ENCODE measurements at places on chromosomes 5 and 9.

DNA sequence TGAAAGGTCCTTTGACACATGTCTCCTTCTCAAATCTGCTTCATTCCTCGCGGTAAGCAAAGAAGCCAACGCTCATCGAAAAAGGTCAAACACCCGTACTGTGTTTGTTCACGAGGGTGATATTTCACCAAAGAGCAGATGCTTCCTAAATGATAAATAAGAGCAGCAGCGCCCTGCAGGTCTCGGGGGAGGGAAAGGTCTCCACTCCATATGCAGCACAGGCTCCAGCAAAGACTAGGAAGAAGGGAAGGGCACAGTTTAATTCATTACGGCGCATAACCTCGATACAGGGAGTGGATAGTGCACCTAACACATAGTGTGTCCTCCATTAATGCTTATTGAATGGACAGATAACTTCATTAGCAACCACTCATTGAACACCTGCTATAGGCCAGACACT is 593.3 kb downstream of the CDK5RAP2 start:
- no peak for DNase-seq

DNA sequence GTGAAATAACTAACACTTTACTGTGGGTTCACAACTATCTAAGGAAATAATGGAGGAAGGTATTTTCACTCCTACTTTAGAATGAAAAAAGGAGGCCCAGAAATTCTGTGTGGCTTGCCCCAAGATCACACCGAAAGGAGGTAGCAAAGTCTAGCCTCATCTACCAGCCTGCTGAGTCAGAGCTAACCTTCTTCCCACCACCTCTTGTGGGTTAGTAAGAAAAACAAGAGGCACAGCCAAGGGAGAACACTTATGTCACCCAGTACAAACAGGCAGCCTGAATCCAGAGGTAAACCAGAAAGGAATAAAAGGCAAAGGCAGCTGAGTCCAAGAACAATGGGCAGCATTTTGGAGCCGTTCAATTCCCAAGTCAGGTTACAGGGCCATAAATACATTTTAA is 91.9 kb upstream of the RASEF start:
- DNase-seq: no peak

- DNase-seq: no peak
Measured at GRCh38 chr9:111985315-111985714, 88.7 kb downstream of the UGCG start.

GRCh38 chr5:90866333-90866732 is 307.7 kb downstream of the ADGRV1 start:
- DNase-seq: no peak

- DNase-seq: no peak
Measured at GRCh38 chr9:130327781-130328348, 62.3 kb downstream of the HMCN2 start.

- no peak for DNase-seq
Measured at GRCh38 chr5:80238097-80238496, 17.8 kb downstream of the SERINC5 start.

DNA sequence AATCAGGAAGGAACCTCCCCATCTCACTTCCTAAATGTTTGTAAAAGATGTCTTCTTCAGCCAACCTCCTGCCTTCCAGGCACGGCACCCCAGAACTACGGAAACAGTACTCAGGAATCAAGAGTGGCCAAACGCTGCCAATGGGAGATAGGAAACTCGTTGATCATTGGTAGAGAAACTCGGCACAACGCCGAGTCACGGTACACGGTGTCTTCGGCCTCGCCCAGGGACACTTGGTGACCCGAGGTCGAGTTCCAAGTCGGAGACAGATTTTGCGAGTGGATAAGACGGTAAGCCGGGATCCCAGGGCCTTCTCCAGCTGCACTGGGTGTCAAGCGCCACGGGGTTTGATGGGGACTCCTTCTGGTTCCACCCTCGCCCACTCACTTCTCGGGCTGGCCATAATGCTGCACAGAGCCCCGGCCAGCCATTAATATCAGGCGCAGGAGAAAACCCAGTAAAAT is 343 bp downstream of the KIAA0825 start:
- no peak for DNase-seq

- DNase-seq: peak; percentile 35
Measured at GRCh38 chr9:15104826-15105420, 194.7 kb upstream of the FREM1 start.

DNA sequence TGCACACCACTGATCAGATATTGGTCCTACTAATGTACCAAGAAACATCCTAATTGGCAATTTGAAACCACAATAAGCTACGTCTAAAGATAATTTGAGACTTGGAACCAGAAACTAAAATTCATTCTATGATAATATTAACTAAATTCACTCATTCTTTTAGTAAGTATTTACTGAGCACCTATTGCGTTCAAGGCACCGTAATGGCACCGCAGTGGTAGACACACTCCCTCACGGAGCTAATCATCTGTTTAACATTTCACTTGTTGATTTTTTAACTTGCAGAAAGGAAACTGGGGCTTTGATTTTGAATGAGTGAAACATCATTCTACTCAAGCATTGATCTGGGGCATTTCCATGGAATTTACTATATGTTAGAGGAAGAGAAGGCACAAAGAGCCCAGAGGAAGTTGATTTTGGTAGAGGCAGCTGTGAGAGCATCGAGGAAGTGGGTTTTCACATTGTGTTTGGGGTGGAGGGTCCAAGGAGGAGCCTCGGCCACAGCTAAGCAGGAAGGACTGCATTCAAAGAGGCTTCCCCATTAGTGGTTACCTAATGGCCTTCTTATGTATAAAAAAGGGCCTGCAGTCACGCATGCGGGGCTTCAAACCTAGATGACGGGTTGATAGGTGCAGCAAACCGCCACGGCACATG is 7.1 kb downstream of the RAPGEF1 start:
- no peak for DNase-seq

- peak; percentile 84 for DNase-seq
Measured at GRCh38 chr9:129624168-129624759, 1.7 kb upstream of the NTMT1 start.
